ENCODE measurements at places on chromosomes 4 and X. TPM values are rescaled to one million over a fixed set of nuclear protein-coding genes. Genes with fewer than 3 reads are reported as not detected.
A peak's percentile ranks its signal among the peaks of the same experiment; 100 is the strongest.

The ADH1B gene
- total RNA-seq, result 744 TPM

The DCAF4L1 gene
- 0.38 TPM for total RNA-seq

The CXCL10 gene
- 3.3 TPM for total RNA-seq

The MAGEC2 gene
- total RNA-seq, result not detected

The BEND4 gene
- 0.43 TPM for total RNA-seq

The SULT1B1 gene
- total RNA-seq, result 9.2 TPM

The SLC7A11 gene
- total RNA-seq, result 3.8 TPM

The NAA11 gene
- not detected for total RNA-seq

The FAM200B gene
- 29.3 TPM for total RNA-seq

The LRAT gene
- total RNA-seq, result 1.1 TPM

GRCh38 chr4:27010334-27010940 lies 149.8 kb downstream of the STIM2 start:
- peak; percentile 67 for DNase-seq

DNA sequence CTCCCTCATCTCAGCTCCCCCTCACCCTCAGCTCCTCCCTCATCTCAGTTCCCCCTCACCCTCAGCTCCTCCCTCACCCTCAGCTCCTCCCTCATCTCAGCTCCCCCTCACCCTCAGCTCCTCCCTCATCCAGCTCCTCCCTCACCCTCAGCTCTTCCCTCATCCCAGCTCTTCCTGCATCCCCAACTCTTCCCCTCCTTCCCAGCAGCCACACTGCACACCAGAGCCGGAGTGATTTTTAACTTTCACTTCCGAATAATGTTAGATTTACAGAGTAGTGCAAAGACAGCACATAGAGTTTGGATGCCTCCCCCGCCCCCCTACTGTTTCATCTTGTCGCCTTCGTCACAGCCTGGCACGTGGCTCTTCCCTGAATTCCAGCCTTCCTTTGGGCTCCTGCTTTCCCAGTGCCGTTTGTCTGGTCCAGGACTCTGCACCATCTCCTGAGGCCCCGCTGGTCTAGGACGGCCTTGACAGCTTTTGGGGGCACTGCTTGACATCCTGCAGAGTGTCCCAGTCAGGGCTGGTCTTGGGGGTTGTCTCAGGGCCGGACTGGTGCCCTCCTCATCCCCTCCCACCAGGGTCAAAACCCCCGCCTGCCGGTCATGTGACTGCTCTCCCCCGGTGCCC lies 110.2 kb downstream of the FAM53A start:
- no peak for DNase-seq

- no peak for DNase-seq
Observed at GRCh38 chr4:54976031-54976430, 149.4 kb downstream of the KDR start.

GRCh38 chrX:26778320-26778888 lies 562.4 kb downstream of the MAGEB5 start:
- DNase-seq, result no peak

- DNase-seq, result peak; percentile 29
Observed at GRCh38 chr4:2360396-2360730, 58.1 kb downstream of the ZFYVE28 start.

GRCh38 chr4:93918856-93919255 lies 90.3 kb downstream of the ATOH1 start:
- DNase-seq, result no peak

- DNase-seq, result no peak
Observed at GRCh38 chrX:44432641-44433040, 89.2 kb upstream of the EFHC2 start.

DNA sequence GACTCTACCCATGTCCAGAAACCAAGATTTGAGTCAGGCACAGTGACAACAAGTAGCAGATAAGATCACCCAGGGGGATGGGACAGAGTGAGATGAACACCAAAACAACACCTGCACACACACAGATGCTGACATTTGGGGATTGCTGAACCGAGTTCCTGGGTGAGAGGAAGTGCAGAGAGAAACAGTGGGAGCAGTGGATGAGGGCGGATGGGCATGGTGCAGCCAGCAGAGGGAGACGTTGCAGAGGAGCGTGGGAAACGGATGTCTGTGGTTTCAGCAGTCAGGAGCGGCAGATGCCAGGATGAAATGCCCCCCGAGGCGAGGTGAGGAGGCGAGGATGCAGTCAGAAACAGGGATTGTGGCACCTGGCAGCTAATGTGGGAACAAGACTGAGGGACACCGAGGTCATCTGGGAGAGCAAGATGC lies 78.6 kb upstream of the STS start:
- no peak for DNase-seq

DNA sequence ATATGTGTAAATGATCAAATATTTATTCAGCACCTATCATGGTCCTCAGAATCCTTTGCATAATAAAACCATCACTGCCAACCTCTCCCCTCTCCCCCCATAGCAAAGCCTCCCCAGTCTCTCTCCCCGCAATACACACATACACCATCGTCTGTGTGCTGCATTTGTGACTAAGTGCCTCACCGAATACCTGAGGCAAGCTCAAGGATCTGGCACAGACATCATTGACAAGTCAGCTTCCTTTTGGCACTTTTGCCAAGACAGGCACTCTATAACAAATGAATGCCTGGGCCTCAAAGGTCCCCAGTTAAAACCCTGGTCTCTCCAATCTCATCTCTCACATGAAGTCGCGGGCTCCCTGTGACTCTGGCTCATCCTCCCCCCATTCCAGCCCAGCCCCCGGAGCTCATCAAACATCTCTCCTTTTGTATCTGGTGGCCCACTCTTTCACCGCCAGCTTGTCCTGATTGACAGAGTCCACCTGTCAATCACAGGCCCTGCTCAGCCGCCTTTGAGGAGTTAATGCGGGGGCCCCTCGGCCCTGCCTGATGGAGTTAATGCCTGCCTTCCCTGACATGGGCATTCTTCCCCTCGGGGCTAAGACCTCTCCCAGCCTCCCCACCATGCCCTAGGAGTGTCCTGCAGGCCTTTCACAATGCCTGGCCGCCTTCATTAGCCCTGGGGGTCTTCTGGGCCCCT lies 135.8 kb upstream of the ATP6AP2 start:
- DNase-seq, result no peak

DNA sequence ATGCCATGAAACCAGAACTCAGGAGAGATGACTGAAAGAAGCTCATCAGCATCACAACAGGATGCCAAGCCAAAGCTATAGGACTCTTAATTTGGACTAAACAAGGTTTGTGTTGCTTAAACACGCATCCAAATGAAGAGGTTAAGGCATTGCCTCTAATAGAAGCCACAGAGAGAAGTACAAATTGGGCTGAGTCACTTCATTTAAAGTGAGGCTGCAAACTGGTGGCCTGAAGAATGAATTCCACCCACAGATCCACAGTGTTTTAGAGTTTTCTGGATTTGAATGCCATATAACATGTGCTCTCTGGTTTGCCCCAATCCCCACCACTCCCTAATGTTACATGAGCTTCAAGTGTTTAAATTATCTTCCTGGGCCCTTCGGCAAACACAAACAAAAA lies 103.5 kb downstream of the FIP1L1 start:
- no peak for DNase-seq

DNA sequence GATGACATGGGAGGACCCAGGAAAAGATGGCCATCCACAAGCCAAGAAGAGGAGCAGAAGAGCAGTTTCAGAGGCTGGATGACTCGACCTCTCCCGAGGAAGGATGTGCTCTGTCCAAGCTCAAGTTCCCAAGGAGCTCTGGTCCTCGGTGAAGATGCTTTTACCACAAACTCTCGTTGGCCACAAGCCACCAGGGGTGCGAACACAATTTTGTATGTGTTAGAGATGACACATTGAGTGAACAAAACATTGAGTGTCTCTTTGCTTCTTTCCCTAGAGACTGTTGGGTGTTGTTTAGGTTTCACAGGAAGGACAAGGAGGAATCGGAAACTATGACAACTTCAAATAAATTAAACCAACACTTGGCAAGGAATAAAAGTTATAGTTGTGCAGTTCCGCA lies 26.3 kb downstream of the FGFBP1 start:
- no peak for DNase-seq

GRCh38 chrX:39877905-39878304 lies 219.9 kb downstream of the BCOR start:
- no peak for DNase-seq

GRCh38 chrX:119374736-119375135 lies 24.4 kb upstream of the SLC25A43 start:
- DNase-seq, result no peak

DNA sequence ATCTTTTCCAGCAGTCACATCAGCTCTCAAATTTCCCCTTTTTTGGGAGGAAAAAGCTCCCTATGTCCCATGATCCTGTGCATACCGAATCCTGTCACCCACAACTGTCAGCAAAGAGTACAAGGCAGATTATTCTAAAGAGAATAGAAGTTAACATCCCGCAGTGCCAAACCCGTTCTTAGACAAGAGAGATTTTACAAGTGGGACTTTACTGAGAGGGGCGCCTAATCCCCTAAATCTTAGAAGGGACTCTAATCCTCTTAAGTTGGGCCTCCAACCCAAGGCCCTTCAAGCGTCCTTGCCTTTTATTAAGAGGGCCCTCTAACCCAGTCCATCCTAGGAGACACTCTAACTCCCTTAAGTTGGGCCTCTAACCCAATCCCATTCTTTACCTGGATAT lies 193.9 kb downstream of the CPXCR1 start:
- no peak for DNase-seq

DNA sequence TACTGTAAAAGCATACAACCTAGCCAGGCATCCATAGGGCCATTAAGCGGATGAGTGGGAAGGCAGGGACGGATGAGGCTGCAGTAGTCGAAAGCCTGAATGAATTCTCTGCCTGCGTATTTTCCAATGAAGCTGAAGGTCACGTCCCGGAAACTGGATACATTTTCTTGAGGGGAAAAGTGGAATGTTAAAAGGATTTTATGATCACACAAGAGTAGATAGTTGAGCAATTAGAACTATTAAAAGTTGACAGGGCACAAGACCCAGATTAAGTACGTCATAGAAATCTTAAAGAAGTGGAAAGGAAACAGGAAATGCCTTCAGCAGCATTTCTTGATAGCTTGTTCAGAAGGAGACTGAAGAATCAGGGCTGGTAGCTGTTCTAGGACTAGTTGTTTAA lies 98.3 kb upstream of the CXXC4 start:
- no peak for DNase-seq

DNA sequence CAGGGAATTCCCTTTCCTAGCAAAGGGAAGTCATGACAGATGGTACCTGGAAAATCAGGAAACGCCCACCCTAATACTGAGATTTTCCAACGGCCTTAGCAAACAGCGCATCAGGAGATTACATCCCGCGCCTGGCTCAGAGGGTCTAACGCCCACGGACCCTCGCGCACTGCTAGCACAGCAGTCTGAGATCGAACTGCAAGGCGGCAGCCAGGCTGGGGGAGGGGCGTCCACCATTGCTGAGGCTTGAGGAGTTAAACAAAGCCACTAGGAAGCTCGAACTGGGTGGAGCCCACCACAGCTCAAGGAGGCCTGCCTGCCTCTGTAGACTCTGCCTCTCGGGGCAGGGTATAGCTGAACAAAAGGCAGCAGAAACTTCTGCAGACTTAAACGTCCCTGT lies 507.7 kb downstream of the ZIC3 start:
- no peak for DNase-seq
